ENCODE measurements at places on chromosomes 4 and X.

DNA sequence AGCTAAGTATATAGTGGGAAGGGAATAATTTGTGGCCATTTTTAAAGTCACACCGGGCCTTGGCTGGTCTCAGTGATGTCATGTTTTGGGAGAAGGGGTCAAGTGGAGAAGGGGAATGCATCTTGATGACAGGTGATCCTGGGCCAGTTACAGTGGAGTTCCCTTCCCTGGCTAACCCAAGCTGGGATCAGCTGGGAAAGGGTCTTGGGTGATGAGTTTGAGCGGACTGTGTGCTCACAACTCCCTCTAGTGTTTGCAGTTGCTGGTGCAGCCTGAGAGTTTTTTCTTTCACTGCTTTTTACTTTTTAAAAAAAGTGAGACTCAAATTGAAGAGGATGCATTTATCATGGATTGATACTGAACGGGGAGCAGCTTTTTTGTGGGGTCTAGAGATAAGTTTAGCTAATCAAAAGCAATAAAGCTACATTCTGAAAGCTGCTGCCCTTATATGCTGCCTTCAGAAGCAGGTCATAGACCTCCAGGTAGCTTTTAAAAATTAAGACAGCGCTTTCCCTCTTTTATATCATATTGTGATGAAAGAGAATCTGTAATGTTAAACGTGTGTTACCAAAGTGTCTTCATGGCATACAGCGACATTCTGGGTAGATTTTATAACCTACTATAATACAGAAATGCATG lies 164.7 kb downstream of the DCLK2 start:
- no peak for DNase-seq

DNA sequence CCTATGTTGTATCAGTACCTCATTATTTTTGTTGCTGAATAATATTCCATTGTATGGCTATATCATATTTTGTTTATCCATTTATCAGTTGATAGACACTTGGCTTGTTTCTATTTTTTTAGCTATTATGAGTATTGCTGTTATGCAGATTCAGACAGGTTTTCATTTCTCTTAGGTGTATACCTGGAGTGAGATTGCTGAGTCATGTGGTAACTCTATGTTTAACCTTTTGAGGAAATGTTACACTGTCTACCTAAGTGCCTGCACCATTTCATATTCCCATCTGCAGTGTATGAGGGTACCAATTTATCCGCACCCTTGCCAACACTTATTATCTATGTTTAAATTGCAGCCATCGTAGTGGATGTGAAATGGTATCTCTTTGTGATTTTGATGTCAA lies 43.0 kb upstream of the SH3RF1 start:
- DNase-seq = no peak

- DNase-seq = no peak
Measured at GRCh38 chr4:123234955-123235354, 161.6 kb upstream of the SPRY1 start.

DNA sequence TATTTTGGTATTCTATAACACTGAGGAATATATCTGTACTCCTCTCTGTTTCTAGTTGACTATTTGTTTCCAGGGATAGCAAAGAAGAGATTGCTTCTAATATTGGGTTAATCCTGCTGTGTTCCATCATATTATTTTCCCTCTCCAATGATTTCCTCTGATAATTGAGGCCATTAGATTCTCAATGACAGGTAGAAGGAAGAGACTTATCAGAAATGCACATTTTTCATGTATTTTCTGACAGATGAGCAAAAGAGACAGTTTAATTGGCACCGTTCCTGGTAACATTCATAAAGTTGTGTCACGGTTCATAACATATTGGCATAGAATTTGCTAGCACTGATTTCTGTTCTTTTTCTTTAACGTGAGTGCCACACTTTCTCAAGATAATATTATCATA lies 58.2 kb downstream of the NRK start:
- no peak for DNase-seq
